Substantia nigra (tissue), 51 donors: ENCODE measurements at places on chromosomes 2 and 18.

- DNase-seq: no peak
These were observed 578.5 kb downstream of the TSN start for GRCh38 chr2:122333932-122334331.

DNA sequence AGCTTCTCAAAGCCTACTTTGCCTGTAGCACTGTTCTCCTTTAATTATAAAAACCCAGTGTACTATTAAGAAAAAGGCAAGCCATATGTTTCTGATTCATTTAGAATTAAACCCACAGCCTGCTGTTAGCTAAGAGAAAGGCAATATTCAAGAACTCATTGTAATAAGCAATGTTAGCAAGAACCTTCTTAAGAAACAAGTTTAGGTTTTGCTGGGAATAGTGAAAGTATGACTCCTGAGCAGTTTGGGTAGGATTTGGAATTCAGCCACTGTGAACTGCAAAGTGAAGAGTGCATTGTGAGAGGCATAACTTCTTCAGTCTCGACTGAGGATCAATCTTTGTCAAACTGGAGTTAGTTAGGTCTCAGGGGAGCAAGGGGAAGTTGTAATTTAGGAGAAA is 206.5 kb upstream of the NT5C1B start:
- DNase-seq: no peak

DNA sequence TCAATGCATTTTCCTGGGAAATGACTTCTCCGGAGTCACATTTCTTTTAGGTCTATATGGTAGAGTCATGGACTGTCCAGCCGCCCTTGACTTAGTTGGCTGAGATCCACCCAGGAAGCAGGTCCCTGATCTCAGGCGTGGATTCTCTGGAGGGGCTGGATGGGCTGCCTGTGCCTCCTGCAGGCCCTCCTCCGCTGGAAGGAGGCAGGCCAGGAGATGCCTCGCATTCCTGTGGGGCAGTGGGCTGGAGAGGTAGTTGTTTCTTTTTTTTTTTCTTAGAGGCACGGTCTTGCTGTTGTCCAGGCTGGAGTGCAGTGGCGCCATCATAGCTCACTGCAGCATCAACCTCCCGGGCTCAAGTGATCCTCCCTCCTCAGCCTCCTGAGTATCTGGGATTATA is 129.0 kb upstream of the MYCN start:
- no peak for DNase-seq

DNA sequence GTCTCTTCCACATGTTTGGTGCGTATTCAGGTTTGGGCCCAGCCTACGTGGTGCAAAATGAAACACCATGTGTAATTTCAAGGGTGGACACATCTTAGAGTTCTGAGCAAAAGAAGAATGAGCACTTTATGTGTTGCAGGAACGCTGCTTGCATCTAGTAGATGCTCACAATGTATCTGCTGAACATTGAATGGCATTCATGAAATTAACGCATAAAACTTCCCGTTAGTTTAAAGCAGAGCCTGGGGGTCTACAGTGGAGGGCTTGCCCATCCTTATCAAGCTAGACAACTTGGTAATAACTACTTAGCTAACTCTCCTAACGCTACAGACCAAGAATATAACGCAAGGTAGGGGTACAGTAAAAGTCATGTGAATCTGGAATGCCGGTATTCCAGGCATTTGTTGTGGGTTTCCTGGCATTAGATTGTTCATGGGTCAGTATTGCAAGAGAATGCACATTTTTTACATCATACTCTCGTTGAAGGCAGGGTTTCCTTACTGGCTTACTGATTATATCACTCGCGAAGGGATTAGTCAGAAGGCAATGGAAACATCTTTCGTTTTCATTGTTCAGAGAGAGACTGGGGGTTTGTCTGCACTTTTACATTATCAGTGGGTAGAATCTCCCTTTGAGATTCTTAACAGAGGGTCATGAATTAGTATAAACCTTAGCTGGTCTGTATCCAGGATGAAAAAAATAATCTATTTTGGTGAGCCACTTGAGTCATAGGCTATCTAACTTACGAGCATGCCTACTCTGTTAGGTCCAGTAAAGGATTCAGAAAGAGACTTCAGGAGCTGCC is 229.5 kb upstream of the EPAS1 start:
- no peak for DNase-seq

DNA sequence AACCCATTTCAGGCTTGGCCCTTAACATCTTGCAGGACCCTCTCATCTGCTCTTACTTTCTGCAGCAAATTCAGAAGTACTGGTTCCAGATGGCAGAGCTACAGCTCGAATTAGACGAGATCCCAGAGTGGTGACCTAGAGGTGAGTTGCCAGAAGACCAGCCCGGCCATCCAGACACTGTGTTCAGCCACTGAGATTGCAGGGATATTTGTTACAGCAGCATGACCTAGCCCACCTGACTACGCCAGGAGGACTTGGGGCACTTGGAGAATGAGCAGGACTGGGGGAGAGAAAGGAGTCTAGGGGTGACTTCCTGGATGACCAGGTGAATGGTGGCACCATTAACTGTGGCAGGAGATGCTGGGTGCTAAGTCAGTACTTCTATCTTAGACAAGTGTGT is 67.2 kb upstream of the ID2 start:
- DNase-seq: no peak

GRCh38 chr2:128548461-128548891 is 229.8 kb upstream of the HS6ST1 start:
- DNase-seq: no peak

GRCh38 chr2:143684551-143685320 is 555.5 kb downstream of the ARHGAP15 start:
- DNase-seq: no peak

DNA sequence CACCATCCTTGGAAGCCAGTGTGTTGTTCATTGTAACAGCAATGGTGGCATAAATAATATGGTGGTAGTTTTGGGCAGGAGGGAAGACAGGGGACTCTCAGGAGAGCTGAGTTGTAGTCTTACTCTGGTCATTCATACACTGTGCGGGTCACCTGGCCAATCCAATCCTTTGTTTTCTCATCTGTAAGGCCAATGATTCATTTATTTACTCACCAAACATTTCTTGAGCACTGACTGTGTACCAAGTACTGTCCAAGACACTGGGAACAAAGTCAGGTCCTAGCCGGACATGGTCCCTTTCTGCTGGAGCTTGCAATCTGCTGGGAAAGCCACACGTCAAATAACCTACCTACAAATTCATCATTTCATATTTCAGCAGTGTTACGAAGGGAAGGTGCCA is 302.7 kb downstream of the CYP26B1 start:
- no peak for DNase-seq

- no peak for DNase-seq
These were observed 206.2 kb downstream of the EXOC6B start for GRCh38 chr2:72619626-72620025.

DNA sequence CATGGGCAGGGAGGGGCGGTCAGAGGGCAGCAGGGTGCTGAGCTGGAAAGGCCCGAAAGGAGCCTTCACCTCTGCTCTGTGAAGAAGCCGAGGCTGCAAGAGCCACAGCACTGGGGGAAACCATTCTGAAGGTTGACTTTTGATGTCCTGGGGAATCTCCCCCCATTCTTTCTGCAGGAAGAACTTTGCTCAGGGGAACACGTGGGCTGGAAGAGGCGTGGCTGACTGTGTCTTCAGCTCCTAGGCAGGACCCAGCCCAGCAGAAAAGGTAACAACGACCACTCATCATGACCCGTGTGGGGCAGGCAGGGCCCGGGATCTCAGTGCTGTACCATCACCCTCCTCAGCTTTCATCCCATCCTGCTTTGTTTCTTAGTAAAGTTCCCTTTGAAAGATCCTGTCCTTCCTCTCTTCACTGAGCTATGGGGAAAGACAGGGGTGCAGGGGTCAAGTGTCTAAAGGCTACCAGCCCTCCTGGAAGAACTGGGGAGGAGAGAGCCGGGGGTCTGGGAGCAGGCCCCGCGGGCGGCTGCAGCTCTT is 312.7 kb downstream of the CELF4 start:
- DNase-seq: no peak
